CD4-positive, CD25-positive, alpha-beta regulatory T cell (primary cell): ENCODE measurements at places on chromosomes 6 and 20. TPM values are rescaled to one million over a fixed set of nuclear protein-coding genes. Genes with fewer than 3 reads are reported as not detected.

GRCh38 chr6:159085396-159085895, 40.7 kb upstream of the TAGAP start:
- no peak for DNase-seq

DNA sequence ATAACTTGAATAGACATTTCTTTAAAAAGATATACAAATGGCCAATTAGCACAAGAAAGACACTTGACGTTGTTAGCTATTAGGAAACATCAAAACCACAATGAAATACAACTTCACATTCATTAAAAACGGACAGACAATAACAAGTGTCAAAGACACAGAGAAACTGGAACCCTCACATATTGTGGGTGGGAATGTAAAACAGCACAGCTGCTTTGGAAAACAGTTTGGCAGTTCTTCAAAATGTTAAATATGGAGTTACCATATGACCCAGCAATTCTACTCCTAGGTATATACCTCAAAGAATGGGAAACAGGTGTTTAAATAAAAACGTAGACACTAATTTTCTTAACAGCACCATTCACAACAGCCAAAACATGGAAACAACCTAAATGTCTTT, 100.5 kb upstream of the SLC22A23 start:
- DNase-seq: no peak

- no peak for DNase-seq
Observed at GRCh38 chr6:138601128-138601527, 101.8 kb upstream of the NHSL1 start.

GRCh38 chr6:22098601-22099031, 198.2 kb downstream of the PRL start:
- no peak for DNase-seq

Gene TMEM244
- 5.6 TPM for polyA plus RNA-seq

GRCh38 chr6:128478230-128479047, 42.0 kb downstream of the PTPRK start:
- peak; percentile 28 for DNase-seq

Gene RWDD2A
- 3.0 TPM for polyA plus RNA-seq

Gene PI3
- not detected for polyA plus RNA-seq

DNA sequence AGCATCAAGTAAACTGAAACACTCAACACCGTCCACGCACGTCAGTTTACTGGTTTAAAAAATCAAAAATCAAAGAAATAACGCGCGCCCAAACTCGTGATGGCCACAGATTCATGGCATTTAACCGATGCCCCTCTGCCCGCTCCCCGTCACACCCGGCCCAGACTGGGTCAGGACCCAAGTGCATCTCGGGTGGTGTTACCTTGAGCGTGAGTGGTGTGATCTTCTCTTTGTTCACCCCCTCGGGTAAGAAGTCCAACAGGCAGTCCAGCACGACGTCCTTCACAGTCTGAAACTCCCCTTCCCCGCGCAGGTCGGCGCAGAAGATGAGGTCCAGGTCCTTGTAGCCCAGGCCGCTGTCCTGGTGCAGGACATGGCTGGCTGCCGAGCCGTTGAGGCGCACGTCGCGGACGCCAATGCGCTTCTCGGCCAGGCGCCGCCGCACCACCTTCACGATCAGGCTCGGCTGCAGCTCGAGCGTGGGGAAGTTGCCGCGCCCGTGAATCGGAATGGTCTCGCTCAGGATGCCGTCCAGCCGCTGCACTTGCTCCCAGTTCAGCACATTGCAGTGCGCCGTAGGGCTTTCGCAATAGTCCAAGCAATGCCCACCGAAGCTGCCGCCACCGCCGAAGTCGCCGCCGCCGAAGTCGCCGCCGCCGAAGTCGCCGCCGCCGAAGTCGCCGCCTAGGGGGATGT, 945 bp downstream of the TENT5A start:
- peak; percentile 5 for DNase-seq

Gene NKX2-4
- not detected for polyA plus RNA-seq

Gene RAET1L
- polyA plus RNA-seq: not detected

DNA sequence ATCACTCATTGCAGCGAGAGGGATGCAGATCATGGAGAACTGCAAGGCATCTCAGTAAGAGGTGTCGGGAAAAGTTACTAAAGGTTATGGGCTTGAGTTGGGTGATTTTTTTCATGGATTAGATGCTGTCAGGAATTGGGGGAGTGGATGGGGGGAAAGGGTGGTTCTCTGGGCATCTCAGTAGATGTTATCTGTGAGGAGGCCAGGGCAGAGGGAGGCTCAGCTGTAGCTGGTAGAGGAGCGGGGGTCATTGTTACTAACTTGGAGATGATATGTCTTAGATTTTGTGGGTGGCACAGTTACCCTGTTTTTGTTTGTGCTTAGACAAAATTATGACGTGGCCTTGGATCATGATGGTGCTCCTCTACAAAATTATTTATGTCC, 2.6 kb upstream of the PCMTD2 start:
- DNase-seq: no peak

Gene NELFE
- 62.3 TPM for polyA plus RNA-seq

- no peak for DNase-seq
Observed at GRCh38 chr6:106886922-106887797, 87.4 kb downstream of the CD24 start.

Gene LPIN3
- polyA plus RNA-seq: not detected

Gene CGA
- polyA plus RNA-seq: not detected

GRCh38 chr6:127210725-127211124, 55.9 kb upstream of the RNF146 start:
- DNase-seq: no peak

DNA sequence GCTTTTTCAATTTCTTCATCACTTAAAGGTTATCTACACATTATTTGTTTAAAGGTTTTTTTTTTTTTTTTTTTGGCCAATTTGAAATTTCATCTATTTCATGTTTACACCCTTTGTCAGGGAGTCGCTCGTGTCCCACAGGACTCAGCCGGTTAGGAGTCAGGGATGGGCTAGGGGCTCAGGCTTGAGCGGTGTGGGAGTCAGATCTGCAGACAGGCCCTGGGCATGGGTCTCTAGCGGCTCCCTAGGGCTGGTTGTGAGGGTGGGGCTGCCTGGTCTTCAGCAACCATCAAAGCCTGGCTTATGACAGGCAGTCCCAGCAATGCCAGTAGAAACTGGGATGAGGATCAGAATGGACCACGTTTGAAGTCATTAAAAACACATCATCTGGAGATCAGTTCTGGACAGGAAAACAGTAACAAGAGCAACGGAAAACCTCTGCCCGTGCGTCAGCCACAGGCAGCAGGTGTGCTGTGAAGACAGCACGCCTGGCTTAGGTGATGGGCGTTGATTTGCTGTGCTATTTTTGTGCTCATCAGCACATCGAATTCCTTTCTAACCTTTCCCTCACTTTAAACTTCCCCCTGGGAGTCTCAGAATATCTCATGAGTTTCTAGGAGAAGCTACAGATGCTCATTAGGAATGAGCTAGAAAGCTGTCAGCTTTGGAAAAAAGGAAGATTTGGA, 91.3 kb upstream of the MPC1 start:
- no peak for DNase-seq

DNA sequence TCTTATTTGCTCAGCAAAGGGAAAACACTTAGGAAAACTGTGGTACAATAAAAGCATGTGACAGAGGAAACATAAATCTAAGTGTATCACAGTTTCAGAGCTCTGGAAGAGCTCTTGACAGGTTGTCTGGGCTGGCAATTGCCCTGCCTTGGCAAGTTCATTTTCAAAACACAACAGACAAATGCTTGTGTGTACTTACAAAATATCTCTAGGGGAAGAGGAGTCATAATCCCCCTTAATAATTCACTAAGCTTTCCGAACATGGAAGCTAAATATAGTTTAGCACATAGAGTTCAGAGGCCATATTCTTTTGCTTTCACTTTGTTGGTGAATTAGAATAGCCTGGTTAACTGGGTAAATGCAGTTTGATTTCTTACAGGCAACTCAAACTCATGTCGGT, 211.6 kb upstream of the THEMIS start:
- DNase-seq: peak; percentile 12

Gene SPDEF
- polyA plus RNA-seq: not detected

DNA sequence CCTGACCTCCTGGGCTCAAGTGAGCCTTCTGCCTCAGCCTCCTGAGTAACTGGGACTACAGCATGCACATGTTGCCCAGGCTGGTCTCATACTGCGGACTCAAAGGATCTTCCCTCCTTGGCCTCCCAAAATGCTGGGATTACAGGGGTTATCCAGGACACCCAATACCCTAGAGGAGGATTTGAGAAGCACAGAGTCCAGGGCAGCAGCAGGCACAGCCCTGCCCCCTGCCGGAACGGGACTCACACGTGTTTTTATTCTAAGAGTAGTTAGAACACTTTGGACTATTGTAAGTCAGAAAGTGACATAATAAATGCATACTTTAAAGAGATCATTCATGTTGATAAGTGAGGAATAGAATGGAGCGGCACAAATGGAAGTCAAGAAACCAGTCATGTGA, 80.2 kb downstream of the C6orf118 start:
- no peak for DNase-seq

DNA sequence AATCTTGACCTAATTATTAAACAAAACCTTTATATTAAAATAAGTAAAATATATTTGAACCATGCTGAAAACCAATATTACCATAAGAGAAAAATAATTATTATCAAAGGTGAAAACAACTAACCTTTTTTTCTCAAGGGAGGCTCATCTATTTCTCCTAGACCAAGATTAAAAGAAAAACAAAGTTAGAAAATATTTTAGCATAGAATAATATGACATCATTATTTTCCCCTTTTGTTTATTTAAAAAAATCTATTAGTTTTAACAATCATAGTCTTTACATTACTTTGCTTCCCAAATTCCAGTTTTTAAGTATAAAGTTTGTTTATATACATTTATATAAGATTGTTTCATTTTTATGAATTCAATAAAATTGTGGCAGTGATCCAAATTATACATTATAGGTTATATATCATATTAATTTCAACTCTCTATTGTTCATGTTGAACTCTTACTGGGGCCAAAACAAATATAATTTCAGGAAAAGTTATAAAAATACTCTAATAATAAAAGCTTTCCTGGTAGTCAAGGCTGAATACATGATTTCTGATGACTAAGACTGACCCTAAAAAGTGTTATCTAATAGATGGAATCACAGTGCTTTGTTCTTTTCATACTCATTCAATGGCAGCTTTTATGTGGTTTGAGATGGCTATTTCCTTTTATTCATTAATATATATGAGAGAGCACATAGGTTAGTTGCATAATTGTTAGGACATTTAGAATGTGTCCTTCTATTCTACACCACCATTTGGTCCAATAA, 89.4 kb downstream of the TRDN start:
- DNase-seq: no peak

DNA sequence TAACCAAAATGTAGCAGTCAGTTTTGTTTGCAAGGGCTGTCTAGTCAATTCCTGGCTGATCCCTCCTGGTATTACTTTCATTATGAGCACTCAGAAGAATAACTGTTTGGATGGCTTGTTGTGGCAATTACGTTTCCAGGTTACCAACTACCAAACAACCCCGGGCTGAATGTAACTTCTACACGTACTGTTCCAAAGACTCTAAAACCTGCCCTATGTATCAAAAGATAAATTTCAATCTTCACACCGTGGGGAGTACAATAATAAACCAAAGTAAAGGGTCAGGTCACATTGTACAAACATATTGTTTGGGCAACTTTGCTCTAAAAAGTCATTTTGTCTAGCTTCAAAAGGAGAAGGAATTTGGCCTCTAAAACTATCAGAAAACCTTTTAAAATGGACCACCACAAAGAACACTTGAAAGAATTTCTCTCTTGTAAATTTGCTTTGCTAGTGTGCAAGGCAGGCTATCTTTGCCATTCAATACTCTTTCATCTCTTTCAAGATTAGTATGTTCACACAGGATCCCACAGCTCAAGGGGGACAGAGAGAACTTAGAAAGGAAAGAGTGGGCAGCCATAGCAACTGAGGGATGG, 27.6 kb downstream of the DCDC2 start:
- DNase-seq: no peak

DNA sequence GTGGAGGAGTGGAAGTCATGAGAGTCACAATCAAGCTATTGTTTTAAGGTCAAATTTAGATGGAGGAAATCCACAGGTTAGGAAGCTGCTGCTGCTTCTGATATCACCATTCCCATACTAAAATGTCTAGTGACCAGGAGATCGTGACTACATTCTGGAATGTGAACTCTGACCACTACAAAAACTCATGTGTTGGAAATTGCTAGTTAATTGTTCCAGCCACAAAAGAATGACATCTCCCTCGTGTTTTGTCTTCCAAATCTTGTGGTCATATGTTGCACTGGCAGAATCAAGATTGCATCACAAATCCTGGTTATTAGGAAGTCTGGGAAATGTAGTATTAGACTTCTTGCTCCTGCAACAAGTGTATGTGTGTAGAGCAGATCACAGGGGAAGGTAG, 441.9 kb downstream of the CD109 start:
- DNase-seq: no peak

DNA sequence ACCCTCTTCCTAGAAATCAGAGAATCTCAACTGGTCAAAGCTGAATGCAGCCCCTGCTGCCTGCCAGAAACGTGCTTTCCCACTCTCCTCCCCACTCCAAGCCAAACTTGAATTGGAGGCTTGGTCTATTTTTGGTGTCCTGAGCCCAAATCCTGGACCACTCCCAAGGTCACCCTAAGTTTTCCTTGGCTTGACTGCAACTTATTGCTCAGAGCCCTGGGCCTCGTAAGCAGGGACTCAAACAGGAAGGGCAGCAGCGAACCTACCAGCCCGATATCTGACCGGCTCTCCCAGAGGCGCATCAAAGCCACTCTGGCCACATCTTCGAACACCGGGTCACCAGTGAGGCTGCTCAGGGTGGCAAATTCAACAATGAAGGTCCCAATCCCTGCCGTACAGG, 12.7 kb downstream of the EDEM2 start:
- DNase-seq: no peak

DNA sequence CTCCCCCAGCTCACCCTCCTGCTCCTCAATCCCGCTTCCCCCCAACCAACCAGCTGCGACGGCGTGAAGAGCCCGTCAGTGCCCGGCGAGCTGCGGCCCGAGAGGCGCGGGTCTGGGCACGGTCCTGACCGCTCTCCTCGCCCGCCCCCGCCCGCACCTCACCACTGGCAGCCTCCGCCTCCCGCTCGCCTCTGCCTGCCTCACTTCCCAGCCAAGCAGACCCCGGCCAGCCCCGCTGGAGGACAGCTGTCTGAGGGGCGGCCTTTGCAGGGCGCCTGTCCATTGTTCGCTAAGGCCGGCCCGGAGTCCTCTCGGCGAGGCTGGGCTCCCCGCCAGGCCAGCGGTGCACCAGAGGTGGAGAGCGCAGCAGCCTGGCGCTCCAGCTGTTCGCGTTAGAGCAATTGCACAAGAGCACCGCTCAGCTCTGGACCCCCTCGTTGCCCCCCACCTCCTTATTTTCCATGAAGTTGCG, 1.3 kb downstream of the SOBP start:
- peak; percentile 3 for DNase-seq

DNA sequence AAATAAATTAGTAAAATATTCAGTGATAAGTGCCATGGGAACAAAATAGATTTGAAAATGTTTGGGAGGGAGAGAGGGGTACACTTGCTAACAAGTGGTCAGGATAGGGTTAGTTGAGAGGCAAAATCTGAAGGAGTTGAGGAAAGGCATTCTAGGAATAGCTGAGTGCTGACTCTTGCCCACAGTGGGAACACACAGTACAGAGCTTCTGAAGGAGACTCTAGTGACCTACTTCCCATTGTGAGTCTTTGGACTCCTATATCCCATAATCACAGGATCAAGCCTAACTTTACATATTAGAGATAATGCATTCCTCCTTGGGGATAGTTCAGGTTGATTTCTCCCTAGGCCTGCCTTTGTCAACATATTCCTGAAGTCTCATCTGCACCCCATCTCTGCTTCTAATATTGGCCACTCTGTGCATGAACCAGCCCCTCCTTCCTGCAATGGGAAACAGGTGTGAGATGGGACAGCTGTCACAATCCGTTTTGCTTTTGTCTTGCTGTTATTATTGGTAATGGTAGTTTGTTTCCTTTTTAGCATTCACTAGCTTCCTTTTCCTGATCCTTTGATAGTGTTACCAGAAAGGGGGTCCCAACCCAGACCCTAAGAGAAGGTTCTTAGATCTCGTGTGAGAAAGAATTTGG, 2.6 kb upstream of the TRIM38 start:
- no peak for DNase-seq
